ENCODE measurements at places on chromosomes 7 and 10. TPM values are rescaled to one million over a fixed set of nuclear protein-coding genes. Genes with fewer than 3 reads are reported as not detected.
A peak's percentile ranks its signal among the peaks of the same experiment; 100 is the strongest.

DNA sequence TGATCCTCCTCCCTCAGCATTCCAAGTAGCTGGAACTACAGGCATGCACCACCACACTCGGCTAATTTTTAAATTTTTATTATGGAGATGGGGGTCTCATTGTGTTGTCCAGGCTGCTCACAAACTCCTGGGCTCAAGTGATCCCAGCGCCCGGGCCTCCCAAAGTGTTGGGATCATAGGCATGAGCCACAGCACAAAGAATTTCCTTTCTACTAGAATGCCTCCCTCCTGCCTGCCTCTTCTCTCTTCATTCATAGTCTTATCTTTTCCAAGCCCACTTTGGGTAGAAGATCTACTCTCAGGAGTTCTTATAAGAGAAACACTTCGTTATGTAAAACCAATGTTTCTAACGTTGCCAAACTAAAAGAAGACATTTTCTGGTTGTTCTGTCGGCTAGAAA, 144.1 kb downstream of the LRRC4 start:
- no peak for DNase-seq

DNA sequence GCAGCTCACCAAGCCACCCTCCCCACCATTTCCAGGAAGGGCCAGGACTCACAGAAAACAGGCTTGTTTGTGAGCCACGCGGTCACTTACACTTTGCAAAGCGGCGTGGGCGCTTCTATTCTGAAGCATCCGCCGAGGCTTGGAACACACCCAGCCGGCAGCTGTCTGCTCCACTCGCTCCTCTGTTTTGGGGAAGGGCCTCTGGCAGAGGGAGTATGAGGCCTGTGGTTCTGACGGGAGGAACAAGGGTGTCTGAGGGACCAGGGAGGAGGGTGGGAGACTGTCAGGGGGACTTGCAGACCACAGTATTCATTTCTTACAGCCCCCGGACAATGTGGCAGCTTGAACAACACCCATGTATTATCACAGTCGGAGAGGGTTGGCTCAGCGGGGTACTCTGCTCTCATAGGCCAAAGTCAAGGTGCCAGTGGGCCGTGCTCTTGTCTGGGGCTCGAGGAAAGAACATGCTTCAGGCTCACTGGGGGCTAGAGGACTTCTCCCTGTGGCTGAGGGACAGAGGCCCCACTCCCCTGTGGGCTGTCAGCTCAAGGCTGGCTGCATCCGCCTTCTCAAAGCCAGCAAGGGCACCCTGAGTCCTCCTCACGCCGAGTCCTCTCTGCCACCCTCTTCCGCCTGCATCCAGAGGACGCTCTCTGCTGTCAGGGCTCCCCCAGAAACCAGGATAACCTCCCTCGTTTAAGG, 60.4 kb upstream of the FAM20C start:
- peak; percentile 82 for DNase-seq

ANKRD30A gene
- not detected for total RNA-seq

- DNase-seq, result no peak
These were observed 5.7 kb downstream of the OSBPL3 start for GRCh38 chr7:24974026-24974832.

MDH2 gene
- 680 TPM for total RNA-seq

- no peak for DNase-seq
These were observed 247.9 kb upstream of the PCDH15 start for GRCh38 chr10:55048830-55049498.

DNA sequence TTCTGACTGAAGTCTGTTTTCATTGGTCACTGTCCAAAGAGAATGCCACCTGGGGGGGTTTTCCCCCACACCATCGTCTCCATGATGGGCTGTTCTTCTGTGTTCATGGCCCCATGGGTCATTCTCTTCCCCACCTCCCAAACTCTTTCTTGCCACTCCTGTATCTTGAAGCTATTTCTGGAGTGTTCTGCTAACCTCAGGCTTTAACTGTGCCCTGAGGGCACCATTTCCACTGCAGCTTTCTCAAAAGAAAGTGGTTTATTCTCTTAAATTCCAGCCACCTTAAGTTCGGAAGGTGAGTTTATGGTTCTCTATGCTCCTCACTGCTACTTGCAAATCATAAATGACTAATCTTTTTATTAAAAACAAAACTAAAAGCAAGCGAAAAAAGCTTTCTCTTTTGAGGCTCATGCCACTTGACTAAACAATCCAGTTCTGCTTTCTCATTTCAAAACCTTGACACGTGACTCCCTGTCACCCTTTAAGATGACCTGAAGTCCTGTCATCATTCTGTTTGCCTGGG, 7.4 kb upstream of the APBB1IP start:
- DNase-seq, result no peak

PIK3CG gene
- 2.3 TPM for total RNA-seq

- DNase-seq, result peak; percentile 73
These were observed 106.9 kb upstream of the GPR26 start for GRCh38 chr10:123559066-123559822.

PTPN20 gene
- total RNA-seq, result 15.7 TPM

DNA sequence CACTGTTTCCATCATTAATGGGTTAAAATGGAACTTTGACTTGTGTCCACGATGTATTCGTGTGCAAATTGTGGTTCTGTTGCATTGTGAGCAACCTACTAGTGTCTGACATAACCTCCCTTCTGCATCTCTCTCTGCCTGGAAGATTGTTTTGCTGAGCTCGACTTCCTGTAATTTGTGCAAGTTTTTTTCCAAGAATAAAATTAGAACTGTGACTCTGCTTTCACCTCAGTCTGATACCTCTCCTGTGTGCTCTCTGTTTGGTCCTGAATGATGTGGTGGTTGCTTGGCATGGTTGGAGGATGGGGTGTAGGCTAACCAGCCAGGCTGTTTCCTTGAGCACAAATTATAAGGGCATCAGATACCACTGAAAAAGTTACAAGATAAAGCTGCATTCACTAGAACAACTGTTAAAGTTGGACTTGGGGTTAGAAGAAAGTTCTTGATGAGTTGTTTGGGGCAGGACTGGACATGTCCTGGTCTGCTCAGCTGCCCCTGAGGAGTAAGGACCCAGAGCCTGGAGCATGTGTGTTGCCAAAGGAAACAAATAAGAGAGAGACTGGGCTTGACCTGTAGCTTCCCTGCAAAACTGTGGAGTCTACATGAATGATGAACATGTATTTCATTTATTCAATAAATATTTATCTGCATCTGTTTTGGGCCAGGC, 1.9 kb upstream of the VOPP1 start:
- DNase-seq, result no peak

SH2D4B gene
- not detected for total RNA-seq

APBB1IP gene
- total RNA-seq, result 2.8 TPM

- no peak for DNase-seq
These were observed 39.6 kb upstream of the DNAJB6 start for GRCh38 chr7:157297185-157297584.

ANKRD1 gene
- 1,326 TPM for total RNA-seq

CALML3 gene
- total RNA-seq, result not detected

CHAT gene
- not detected for total RNA-seq

Measured in left ventricle myocardium superior (tissue), 1 donor.